Mammary epithelial cell (primary cell): ENCODE measurements at places on chromosomes 5 and 9. TPM values are rescaled to one million over a fixed set of nuclear protein-coding genes. Genes with fewer than 3 reads are reported as not detected.

DPYSL3 gene
- 2.8 TPM for total RNA-seq

SPATA31E1 gene
- total RNA-seq, result not detected in 2 replicates

GNPDA1 gene
- total RNA-seq, result 29.0 and 51.8 TPM in 2 replicates

ACSL6 gene
- not detected in 2 replicates for total RNA-seq

DDX4 gene
- total RNA-seq, result not detected in 2 replicates

CAVIN4 gene
- total RNA-seq, result 0.29 and 0.66 TPM in 2 replicates

GRXCR2 gene
- total RNA-seq, result not detected in 2 replicates

PCDHA3 gene
- total RNA-seq, result 0.17 TPM

SLC25A2 gene
- 0.17 TPM for total RNA-seq

RACK1 gene
- total RNA-seq, result 4,986 TPM

PCAT7 gene
- total RNA-seq, result not detected in 2 replicates

SOHLH1 gene
- total RNA-seq, result not detected in 2 replicates

ZNF879 gene
- 2.6 and 4.4 TPM in 2 replicates for total RNA-seq

SUSD3 gene
- 1.8 TPM for total RNA-seq

SMIM33 gene
- not detected in 2 replicates for total RNA-seq

ACTL7B gene
- not detected in 2 replicates for total RNA-seq

POLK gene
- 32.8 TPM for total RNA-seq

NUTM2G gene
- total RNA-seq, result not detected

PCDHA11 gene
- 0.21 and 0.37 TPM in 2 replicates for total RNA-seq

ATG10 gene
- 11.6 and 12.2 TPM in 2 replicates for total RNA-seq

ANKRD34B gene
- not detected in 2 replicates for total RNA-seq

CXCL14 gene
- 145 TPM for total RNA-seq

HMHB1 gene
- total RNA-seq, result not detected

C9orf43 gene
- 0.56 and 1.9 TPM in 2 replicates for total RNA-seq

CNTFR gene
- not detected in 2 replicates for total RNA-seq

TMEM252 gene
- not detected in 2 replicates for total RNA-seq

DRD1 gene
- total RNA-seq, result not detected in 2 replicates

BTNL8 gene
- not detected for total RNA-seq

DCAF10 gene
- 31.7 and 41.4 TPM in 2 replicates for total RNA-seq
